ENCODE measurements at places on chromosomes 16 and 17.

GRCh38 chr16:81458827-81459598, 14.4 kb downstream of the CMIP start:
- no peak for DNase-seq

DNA sequence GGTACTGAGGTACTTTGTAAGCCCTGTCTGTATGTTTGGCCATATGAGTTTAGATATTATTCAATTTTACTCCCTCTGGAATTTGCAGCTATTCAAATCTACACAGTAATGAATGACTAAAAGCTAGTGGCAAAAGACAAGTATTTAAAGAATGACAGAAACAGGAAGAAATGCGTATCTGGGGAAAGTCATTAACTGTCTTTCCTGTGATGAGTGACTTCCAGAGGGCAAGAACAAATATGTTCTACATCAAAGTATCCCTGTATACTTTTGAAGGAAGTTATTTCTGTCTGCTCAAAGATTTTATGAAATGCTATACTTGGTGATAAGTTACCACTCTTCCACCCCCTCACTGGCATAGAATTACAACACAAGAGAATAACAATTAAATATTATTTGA, 489.3 kb upstream of the SOX9 start:
- DNase-seq: no peak

- DNase-seq: no peak
Observed at GRCh38 chr16:56204816-56205215, 13.5 kb downstream of the GNAO1 start.

DNA sequence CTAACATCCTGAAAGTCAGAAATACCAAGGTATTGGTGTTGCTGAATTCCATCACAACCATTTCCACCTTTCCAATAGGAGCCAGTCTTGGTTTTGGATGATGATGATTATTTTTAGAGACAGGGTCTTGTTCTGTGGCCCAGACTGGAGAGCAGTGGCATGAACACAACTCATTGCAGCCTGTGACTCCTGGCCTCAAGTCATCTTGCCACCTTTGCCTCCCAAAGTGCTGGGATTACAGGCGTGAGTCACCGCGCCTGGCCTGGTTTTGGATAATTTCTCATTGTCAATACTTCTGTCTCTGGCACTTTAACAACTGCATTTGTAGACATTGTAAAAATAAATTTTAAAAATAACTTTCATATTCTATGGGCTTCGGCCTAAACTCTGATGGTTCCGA, 22.6 kb downstream of the STAT5B start:
- DNase-seq: no peak

DNA sequence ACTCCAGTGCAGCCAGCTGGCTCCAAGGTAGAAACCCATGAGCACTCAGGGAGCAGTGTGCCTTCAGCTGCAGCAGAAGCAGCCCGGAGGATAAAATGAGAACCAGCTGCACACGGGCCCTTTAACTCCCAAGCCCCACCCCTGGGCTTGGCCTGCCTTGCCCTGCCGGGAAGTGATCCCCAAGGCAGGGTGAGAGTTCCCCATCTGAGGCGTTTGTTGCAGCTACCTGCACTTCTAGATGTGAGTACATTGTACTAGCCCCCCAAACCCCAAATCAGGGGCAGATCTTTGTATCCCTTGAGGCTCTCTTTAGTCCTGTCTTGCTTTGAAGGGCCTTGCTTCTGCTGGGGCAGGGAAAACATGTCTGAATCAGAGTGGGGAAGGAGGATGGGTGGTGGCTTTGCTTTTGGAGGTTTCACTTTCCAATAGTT, at the start of gene MVP:
Gene MVP, plus strand, starts transcription at position 192 of the 431 bp plus-strand sequence. CDS start 10,088 bp downstream, outside the sequence.
- no peak for DNase-seq

DNA sequence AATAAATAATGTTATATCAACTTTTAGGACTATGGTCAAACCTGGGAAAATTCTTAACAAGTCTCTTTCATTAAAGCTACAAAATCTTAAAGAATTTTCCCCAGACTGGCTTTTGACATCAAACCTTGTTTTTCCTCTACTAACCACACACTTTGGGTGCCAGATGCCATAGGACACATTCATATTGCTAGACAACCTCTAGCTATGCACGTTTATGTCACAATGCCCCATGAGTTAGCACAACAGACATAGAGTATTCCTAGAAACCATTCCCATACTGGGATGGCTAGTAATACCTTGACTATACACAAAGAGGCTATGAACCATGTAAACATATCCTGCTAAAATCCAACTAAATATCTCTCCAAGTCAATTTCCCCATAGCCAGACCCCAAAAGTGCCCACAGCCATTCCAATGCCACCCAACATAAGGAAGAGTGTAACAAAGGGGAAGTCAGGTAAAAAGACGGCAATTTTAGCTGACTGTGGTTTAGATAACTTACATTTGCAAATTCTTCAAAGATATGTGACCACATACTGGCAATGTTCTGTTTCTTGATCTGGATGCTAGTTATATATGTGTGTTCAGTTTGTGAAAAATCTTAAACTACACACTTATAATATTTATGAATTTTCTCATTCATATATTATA, 23.4 kb downstream of the SMURF2 start:
- DNase-seq: no peak

DNA sequence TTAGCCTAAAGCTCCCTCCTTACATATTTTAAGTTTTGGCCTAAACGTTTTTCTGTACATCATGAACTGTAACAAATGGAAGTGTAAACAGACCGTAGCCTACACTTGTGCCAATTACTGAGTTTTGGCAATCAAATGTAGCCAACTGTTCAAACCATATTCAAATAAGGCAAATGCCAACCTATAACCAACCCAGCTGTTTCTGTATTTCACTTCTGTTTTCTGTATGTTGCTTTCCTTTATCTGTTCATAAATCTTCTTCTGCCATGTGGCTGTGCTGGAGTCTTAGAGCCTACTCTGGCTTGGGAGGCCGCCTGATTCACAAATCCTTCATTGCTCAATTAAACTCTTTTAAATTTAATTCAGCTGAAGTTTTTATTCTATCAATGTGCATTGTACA, 6.9 kb upstream of the C16orf78 start:
- no peak for DNase-seq

DNA sequence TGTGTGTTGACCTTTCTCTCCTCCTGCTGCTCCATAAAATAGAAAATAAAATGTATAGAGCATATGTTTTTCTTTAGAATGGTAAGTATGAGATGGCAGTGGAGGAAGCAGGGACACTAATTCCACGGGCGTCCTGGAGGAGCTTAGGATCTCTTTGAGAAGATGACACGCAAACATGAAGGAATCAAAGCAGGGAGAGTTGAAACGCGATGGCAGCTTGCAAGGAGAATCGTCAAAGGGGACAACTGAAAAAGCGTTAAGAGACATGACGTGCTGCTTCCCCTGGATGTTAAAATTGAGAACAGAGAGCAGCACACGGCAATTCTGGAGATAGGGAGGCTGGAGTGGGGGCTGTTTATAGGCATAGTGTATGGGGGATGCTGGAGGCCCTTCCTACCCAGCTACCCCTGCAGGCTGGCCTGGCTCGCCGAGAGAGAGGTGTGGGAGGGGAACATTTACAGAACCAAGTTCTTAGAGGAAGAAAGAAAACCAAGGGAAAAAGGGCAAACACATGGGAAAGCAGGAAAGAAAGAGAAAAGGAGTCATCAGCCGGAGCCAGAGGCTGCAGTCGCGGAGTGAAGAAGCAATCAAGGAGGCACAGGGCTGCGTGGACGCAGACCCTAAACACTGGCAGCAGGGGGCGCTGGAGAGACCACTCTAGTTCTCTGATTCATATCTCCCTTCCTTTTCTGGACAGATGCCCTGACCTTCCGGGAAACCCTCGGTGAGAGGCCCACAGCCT, 55.8 kb downstream of the MYH13 start:
- DNase-seq: no peak

DNA sequence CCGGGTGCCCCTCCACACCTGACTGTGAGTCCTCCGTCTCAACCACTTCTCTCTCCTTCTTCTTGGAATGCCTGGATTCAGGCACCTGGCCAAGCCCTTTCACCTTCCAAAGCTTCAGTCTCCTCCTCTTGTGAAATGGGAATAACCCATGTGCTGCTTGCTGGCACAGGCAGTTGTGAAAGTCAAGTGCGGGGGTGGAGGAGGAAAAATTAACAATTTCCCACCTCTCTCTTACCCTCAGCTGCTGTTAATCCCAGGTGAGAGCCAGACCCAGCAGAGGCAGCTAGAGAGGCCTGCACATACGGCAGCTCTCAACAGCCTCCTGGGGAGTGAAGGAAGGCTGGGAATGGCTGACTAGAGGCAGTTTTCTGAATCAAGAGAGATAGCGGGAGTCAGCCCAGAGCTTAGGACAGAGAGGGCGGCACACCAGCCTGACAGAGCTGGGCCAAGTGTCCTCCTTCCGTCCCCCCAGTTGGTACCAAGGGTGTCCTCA, 77.9 kb upstream of the LGALS9 start:
- DNase-seq: no peak

- DNase-seq: no peak
Observed at GRCh38 chr16:73125850-73126524, 78.1 kb upstream of the ZFHX3 start.

- no peak for DNase-seq
Observed at GRCh38 chr16:12043953-12044352, 67.4 kb downstream of the SNX29 start.
